Thymus (tissue), 14 donors: ENCODE measurements at places on chromosomes 5 and 9. TPM values are rescaled to one million over a fixed set of nuclear protein-coding genes. Genes with fewer than 3 reads are reported as not detected.

Gene UBAP2
- total RNA-seq = 31.9 TPM

Gene PCDHB12
- 0.19 TPM for total RNA-seq

Gene ANKRD34B
- total RNA-seq = 0.05 TPM

Gene CCDC183
- total RNA-seq = 3.2 TPM

Gene KCNIP1
- total RNA-seq = 0.09 TPM

Gene RLN2
- 5.2 TPM for total RNA-seq
